ENCODE measurements at places on chromosomes 12 and 14.

DNA sequence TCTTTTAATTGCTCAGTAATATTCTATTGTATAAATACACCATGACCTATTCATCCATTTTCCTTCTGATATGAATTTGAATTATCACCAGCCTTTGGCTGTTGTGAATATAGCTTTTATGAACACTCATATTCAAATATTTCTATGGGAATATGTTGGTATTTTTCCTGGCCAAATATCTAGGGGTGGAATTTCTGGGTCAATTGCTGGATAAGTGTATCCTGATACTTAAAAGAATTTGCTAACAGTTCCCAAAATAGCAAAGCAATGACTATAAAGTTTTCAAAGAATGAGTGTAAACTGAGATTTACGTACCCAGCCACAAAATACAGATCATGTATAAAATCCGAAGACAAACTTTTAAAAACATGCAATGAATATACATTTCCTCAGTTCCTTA, 148.7 kb upstream of the CLEC14A start:
- DNase-seq: no peak

GRCh38 chr14:68423686-68424085, 369.2 kb downstream of the ZFP36L1 start:
- DNase-seq: peak; percentile 37

GRCh38 chr12:31813305-31813704, 84.5 kb upstream of the AMN1 start:
- no peak for DNase-seq

DNA sequence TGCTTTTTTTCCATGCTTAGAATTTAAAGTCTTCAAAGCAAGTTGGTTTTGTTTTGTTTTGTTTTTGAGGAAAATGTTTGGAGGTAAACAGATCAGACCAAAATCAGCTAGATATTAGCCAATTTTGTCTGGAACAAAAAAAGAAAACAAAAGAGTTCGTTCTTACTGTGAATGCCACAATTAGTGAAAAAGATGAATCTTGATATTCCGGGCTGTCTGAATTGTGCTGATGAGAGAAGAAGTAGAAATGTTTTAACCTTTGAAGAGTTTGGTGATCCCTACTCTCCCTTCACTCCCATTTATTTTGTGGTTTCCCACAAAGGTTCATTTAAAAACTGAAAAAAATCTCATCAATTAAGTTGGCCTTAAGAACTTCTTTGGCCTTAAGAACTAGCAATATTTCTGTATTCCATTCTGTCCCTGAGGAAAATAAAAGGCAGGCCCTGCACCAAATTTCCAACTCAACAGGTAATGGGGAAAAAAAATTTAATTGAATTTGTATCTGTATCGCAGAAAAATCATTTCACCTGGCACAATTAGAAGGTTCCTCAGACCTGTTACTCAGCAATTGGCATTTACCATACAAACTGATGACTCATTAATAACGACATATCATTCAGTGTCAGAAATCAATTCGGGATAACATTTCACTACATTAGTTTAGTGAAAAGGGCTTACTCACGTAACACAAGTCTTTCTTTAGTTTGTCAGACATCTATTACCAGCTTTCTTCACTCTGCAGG, 562 bp upstream of the GLIPR1L2 start:
- no peak for DNase-seq

DNA sequence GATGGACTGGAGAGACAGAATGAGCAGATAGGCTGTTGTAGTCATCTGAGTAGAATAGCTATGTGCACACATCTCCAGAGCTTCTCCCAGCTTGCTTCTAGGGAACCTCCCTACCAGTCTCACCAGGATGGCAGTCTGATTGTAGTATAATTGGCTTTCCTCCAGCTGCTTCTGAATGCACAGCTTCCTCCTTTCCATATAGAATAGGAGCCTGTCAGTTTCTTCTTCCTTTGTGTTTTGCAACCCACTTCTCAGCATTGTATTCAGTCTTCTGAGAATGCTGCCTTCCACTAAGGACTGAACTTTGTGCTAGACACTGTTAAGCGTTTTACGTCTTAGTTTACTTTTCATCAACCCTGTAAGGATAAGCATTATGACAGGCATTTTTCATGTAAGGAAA, 2.2 kb upstream of the CSAD start:
- DNase-seq: peak; percentile 47

- DNase-seq: no peak
Measured at GRCh38 chr14:42368234-42368633, 761.6 kb downstream of the LRFN5 start.

- DNase-seq: no peak
Measured at GRCh38 chr12:7293670-7294069, 10.2 kb upstream of the ACSM4 start.

- DNase-seq: no peak
Measured at GRCh38 chr12:65536876-65537681, 258.6 kb downstream of the MSRB3 start.

GRCh38 chr12:116370004-116370404, 92.5 kb upstream of the MED13L start:
- DNase-seq: no peak

DNA sequence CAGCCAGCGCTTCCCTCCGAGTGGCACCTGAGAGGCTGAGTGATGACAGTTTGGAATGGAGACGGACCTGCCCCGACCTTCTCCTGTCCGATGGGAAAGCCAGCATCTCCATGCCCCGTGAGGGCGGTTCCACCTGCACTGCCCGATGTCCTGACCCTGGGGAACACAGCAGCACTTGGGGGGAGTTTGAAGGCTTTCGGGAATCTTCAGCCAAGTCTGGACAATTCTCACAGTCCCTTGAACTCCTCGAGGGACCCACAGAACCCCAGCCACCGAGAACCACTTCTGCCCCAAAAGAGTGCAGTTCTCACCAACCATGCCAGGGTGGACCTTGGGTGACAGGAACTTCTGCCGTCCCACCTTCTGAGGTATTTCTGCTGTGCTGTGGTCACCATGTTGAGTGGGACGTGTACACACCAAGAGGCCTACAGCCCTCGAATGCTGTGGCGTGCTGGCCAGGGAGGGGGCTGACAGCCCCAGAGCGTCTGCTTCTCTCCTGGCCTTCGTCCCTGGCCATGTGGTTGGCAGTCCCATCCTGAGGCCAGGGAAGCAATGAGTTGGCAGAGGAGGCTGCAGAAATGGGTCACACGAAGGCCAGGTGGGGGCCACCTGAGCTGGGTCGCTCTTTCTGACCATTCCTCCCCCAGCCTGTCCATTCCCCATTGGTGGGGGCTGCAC, 1.0 kb downstream of the CLBA1 start:
- no peak for DNase-seq

GRCh38 chr14:73851567-73852382, at the start of gene PTGR2:
Gene PTGR2, plus strand, starts transcription at chr14:73851831. Its CDS starts 7,032 bp downstream, at chr14:73858863.
- peak; percentile 93 for DNase-seq

DNA sequence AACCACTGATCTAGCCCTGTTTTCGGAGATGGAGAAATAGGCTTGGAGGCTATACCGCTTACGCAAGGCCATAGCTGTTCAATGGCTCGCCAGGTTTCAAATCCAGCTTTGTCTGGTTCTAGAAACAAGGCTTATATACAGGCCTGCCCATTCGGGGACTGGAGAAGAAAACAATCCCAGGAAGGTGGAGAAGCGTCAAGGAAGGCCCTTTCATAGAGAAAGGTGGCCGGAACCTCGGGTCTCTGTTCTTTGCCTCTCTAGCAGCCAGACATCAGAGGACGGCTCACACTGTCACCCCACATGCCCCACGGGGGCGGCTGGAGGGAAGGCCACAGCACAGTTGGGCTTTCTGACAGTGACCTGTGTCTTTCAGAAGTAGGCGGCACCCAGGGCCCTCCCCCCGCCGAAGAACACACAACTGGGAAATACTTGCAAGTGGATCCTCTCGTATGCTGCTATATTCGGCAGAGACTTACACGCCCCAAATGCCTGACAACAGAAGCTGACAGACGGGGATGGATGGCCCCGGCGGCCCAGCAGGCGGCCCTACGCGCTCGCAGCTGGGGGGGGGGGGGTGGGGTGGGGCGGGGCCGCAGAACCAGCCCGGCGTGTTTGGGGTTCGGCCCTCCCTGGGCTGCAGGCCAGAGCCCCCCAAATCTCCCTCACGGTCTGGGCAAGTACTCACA, 4.5 kb upstream of the SETD1B start:
- DNase-seq: no peak

DNA sequence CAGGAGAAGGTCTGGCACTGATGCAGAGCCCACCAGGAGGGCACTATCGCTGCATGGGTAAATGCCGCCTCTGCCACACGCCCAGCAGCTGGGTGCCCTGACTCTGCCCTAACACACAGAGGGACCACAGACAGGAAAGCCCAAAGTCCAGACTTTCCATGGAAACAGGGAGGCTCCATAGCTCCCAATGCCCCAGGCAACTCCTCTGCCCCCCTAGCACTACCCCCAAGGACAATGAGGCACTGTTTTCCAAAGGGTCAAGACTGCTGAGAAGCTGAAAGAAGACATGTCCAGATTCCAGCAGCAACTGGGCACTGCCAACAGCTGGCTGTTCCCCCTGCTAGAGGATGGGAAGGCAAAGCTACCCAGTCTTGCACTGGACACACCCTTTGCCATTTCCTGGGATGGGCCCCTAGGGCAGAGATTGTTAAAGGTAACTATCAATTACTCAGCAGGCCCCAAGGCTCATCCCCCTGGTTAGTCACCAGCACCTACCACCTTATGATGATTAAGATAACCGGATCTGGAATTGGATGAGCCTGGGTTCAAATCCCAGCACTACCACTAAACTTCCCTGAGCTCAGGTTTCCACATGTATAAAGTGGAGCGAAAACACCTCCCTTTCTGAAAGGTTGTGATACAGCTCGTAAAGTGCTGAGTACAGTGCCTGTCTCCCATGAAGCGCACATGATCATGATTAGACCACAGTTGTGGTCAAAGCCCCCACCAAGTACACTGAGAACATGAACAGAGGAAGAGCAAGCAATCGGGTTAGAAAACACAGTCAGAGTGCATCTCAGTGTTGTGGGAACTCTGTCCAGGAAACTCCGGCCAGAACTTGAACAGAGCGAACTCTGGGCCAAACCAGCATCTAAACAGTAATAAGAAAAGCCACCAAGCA, 3.3 kb downstream of the PXN start:
- DNase-seq: no peak

DNA sequence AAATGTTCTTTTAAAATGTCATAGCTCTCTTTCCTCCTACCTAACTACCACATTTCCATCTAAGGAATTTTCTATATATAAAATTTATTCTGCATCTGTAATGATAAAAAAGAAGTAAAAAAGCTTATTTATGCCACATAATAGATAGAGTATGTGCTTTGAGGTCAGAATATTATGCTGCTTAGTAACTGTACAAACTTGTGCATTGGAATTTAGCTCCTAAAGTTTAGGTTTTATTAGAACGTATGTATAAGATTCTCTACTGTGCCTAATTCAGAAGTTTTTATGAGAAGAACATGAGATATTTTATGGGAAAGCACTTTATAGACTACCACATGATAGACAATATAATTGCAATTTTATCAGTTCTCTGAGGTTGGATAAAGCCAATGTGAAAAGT, 384.6 kb downstream of the SLC16A7 start:
- DNase-seq: no peak

DNA sequence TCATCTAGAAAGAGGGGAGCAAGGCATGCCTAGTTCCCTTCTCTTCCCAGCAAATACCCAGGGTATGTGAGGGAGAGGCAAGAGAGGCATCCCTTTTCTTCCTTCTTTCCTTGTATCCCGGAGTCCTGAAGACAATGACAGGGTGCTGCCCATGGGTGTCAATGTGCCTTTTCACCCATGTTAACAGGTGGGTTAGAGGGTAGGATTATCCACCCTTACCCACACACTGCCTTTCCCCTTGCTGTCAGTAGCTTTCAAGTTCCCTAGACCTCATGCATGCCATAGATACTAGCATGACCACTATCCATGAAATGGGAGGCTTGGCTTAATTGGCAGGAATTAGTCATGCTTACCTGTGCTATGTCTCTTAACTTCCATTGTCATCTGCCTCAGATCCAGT, 36.3 kb upstream of the PCNX1 start:
- DNase-seq: no peak

- DNase-seq: peak; percentile 95
Measured at GRCh38 chr12:10128687-10129086, 1.3 kb downstream of the CLEC7A start.

- no peak for DNase-seq
Measured at GRCh38 chr12:20778969-20779368, 31.5 kb upstream of the SLCO1B3 start.

DNA sequence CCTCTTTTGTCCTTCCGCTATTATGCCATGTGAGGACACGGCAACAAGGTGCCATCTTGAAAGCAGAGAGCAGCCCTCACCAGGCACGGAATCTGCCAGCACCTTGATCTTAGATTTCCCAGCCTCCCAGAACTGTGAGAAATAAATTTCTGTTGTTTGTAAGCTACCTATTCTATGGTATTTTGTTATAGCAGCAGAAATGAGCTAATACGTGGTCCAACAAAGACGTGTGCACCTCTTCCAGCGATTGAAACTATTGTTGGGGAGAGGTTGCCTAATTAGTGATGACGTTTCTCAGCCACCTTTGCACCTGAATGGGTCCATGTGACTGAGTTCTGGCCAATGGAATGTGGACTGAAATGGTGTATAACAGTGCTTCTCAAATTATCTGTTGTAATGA, 2.3 kb upstream of the SNAPC1 start:
- no peak for DNase-seq

GRCh38 chr12:720231-720941, 32.0 kb upstream of the WNK1 start:
- no peak for DNase-seq

GRCh38 chr14:96112032-96112431, 72.9 kb downstream of the C14orf132 start:
- DNase-seq: no peak

DNA sequence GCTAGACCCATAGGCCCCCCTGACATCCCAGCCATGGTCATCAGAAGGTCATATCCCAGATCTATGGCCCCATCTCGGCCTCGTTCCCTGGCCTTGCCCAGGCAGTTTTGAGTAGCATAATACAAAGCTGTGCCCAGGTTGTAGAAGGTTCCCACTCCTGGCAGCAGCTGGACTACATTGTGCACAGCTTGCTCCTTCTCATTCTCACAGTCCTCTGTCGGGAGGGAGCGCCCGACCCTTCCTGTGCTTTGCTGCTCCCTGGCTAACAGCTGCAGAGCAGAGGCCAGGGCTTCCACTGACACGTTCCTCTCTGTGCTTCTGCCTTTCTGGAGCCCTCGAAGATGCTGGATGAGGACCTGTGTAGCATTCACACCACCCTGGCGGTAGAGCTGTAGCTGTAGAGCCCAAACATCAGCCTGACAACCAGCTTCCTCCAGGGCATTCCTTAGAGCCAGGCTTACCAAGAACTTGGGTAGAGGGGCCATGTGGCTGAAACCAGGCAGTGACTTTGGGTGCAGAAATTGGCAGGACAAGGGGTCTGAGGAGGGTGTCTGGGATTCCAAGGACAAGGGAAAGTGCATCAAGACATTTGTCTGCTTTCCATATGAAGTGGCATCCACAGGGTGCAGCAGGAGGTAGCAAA, 1.0 kb downstream of the APOF start:
- no peak for DNase-seq

GRCh38 chr14:55881577-55882241, 236.5 kb upstream of the PELI2 start:
- DNase-seq: no peak

DNA sequence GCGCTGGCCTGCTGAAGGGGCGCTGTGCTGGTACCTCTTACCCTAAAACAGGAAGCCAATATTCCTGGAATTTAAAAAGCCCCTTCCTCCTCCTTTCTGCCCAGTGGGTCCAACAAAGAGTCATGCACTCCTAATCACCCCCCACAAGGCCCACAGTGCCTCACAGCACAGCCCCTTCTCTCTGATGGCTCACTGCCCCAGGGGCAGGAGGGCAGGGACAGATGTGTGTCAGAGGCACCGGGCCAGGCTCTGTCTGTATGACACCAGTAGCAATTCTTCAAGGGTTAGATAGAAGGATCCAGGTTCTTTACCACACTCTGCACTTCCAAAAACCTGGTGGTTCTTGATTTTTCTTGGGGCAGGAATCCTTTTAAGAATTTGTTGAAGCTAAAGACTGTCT, 8.9 kb downstream of the MYH6 start:
- DNase-seq: no peak
